Lower leg skin (tissue), 4 donors: ENCODE measurements at places on chromosomes 16 and 17. TPM values are rescaled to one million over a fixed set of nuclear protein-coding genes. Genes with fewer than 3 reads are reported as not detected.

- DNase-seq: peak; percentile 56
Measured at GRCh38 chr17:2094891-2095535, 40.1 kb downstream of the HIC1 start.

DNA sequence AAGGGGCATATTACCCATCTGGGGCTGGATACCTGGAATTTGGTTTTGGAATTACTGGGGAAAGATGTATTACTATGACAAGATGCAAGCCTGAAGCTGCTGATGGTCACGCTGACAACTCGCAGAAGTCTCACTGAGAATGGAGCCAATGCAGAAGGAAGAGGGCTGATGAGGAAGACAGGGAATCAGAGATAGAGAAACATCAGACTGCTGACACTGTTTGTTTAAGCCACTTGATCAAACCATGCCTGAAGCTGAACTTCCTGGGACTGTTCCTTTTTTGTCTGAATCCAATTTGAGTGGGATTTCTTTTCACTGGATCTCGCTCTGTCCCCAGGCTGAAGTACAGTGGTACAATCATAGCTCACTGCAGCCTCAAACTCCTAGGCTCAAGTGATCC is 133.9 kb downstream of the GAS7 start:
- no peak for DNase-seq

DNA sequence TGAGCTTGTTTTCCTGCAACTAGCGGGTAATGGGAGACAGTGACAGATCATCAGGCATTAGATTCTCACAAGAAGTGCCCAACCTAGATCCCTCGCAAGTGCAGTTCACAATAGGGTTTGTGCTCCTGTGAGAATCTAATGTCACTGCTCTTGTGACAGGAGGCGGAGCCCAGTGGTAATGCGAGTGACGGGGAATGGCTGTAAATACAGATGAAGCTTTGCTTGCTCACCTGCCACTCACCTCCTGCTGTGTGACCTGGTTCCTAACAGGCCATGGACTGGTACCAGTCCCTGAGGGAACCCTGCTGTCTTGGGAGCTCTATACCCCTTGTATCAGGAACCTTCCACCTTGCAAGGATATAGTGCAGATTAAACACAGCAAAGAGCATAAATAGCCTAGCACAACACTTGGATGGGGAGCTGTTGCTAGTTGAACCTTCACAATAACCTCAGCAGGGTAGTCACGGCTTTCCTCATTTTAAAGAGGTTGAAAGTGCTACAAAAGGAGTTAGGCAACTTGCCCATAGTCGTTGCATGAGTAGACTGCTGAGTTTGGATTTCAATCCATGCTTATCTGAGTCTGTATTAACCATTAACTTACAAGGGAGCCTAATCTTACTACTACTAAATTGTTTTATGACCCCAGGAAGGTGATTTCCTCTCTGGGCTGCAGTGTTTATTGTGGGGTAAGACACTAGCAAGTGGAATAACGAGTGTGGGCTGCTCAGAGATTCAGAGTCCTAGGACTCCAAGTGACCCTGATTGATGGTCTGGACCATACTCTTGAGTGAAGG is 156.6 kb upstream of the ZFHX3 start:
- DNase-seq: no peak

HAS3 gene
- 4.0 TPM for total RNA-seq

RASL10B gene
- 0.66 TPM for total RNA-seq

SKAP1 gene
- 0.99 TPM for total RNA-seq

RFNG gene
- 51.5 TPM for total RNA-seq

DNA sequence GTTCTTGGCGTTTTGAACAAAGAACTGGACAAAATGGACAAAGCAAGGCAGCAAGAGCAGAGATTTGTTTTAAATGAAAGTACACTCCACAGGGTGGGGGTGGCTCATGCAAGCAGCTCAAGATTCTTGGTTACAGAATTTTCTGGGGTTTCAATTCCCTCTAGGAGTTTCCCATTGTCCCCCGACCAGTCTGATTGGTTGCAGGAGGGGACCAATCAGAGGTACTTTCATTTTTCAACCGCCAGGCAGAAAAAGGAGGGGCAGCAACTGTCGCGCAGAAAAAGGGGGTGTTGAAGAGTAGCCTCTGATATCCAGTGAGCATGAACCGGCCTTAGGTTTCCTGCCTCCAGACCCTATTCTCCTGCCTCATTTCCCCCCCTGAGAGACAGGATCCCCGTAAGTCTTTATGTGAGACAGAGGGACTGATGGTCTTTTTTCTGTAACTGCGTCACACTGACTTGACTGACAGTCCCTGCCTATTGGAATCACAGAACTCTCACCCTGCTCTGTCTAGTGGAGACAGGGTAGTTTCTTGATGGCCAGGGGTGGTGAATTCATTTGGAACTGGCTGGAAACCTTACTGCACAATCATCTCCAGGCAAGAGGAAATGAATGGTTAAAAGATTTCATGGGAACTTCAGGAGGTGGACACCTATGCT is 59.4 kb upstream of the ALOX12 start:
- peak; percentile 31 for DNase-seq

GRCh38 chr17:72812823-72813222 is 279.7 kb downstream of the SLC39A11 start:
- DNase-seq: no peak

CCL16 gene
- total RNA-seq: not detected

- no peak for DNase-seq
Measured at GRCh38 chr16:50509521-50510341, 38.5 kb upstream of the NKD1 start.

DNA sequence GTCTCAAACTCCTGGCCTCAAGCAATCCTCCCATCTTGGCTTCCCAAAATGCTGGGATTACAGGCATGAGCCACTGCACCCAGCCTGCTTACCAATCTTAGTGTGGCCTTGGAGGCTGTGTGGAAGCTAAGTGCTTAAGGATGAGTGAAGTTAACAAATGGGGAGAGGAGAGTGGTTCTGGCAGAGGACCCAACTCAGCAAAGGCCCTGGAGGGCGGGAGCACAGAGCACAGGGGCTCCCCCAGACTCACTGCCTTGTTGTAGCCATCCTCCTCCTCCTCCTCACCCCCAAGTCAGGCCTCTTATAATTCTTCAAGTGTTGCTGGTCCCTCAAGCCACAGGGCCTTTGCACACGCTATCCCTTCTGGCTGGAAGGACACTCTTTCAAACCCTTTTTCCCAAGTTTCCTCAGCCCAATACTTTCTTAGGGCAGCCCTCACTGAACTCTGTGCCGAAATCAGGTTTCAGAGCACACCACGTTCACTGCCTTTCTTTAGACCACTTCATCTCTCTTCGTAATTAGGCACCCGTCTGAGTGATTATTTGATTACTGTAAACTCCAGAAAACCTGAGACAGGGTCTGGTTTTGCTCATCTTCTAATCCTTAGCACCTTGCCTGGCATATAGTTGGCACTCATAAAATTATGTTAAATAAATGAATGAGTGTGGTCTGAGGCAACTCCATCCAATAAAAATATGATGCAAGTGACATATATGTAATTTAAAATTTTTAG is 23.4 kb downstream of the NGFR start:
- DNase-seq: peak; percentile 39

- no peak for DNase-seq
Measured at GRCh38 chr17:77779711-77780539, 178.6 kb upstream of the TNRC6C start.

DNA sequence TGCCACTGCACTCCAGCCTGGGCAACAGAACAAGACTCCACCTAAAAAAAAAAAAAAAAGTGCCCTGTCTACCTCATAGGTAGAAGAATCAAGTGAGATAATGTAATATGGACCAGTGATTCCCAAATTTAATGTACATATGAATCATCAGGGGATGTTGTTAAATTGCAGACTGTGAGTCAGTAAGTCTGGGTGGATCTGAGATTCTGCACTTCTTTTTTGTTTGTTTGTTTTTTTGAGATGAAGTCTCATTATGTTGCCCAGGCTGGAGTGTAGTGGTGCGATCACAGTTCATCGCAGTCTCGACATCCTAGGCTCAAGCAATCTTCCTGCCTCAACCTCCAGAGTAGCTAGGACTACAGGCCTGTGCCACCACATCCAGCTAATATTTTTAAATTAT is 31.6 kb downstream of the HOXB1 start:
- no peak for DNase-seq

CES3 gene
- total RNA-seq: 1.3 TPM

TBC1D3G gene
- total RNA-seq: 3.6 TPM

DNA sequence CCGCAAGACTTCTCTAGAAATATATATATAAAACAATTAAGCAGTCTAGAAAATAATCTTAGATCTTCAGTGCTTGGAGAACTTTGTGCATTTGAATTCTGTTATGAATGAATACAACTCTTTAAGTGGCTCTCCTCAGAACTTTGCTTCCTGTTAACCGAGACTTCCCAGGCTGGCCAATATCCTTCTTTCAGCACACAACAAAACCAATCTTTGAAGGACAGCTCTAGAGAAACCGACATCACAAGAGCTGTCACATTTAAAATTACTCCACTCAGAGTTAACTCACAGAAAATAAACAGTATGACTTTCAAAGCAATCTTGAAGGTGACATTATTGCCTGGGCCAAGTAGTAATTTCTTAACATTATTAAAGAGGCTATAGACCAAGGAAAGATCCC is 49.7 kb upstream of the ITGA2B start:
- no peak for DNase-seq

- no peak for DNase-seq
Measured at GRCh38 chr16:88466175-88466862, 13.2 kb downstream of the ZFPM1 start.

ITPRIPL2 gene
- 57.3 TPM for total RNA-seq
